ENCODE measurements at places on chromosomes 12 and 14. TPM values are rescaled to one million over a fixed set of nuclear protein-coding genes. Genes with fewer than 3 reads are reported as not detected.

GRCh38 chr14:36443374-36443773, 76.7 kb downstream of the NKX2-1 start:
- H3K36me3 ChIP-seq = no peaks in the 10 kb centered on the region
- DNase-seq = no peak
- H3K4me3 ChIP-seq = no peak overlapping the region

DNA sequence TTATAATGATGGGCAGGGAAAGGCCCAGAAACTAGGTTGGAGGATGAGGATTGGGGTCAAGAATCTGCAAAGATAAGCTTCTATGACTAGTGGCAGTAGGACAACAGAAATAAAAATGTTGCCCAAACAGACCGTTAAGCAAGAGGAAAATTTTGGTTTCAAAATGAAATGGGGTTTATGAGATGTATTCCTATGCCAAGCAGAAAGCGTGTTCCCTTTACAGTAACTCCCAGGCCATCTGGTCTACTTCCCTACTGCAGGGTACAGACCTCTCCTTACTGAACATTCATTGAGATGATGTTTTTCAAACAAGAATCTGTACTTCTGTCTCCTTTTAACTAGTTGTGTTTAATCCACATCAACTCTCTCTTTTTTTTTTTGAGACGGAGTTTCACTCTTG, 20.4 kb upstream of the TMEM229B start:
- no peaks in the 10 kb centered on the region for H3K36me3 ChIP-seq
- H3K4me3 ChIP-seq = no peak overlapping the region
- no peak for DNase-seq
- peaks cover 11% of the 10 kb centered on the region for H3K27me3 ChIP-seq
- H3K27ac ChIP-seq = peak overlapping the region; percentile 45
- H3K4me1 ChIP-seq = peaks cover 41% of the 10 kb centered on the region

DNA sequence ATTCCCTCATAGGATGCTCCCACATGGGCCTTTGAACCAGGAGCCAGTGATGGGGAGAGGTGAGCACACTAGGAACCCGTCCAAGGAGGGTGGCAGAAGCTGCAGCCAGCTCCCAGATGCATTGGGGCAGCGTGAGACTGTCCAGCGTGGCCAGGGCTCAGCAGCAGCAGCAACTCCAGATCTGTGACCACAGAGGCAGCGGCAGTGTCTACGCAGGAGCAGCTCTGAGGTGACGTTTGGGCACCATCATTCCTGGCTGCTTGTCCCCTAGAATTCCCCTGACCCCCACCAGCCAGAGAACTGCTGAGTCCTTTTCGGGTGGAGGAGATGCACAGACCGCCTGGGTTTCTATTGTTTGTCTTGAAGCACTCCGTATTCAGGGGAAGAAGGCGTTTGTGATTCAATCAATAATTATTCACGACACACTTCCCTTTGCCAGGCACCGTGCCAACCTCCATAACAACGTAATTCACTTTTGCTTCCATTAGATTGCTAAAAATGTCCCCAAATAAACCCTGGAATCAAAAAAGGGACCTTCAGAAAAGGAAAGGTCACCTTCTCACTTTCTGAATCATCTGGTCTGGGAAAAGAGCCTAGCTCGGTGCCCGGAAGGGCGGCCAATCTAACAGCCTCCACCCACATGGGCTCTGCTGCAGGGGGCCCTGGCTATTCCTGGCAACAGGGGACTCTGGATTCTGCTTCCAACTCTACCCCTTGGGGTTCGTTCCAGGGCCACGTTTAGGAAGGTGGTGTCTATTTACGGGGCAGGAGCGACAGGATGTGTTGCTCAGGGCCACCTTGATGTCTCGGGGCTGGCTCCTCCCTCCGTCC, 11.4 kb upstream of the BDKRB2 start:
- H3K4me3 ChIP-seq = no peak overlapping the region
- no peak overlapping the region for H3K27ac ChIP-seq
- H3K4me1 ChIP-seq = peaks cover 4% of the 10 kb centered on the region
- H3K36me3 ChIP-seq = no peaks in the 10 kb centered on the region

Gene REM2
- 3.0 TPM for total RNA-seq

Gene CPM
- not detected for total RNA-seq

All from neural crest cell (in vitro differentiated cells).